ENCODE measurements at places on chromosomes 1 and 21.

- peaks cover 62% of the 10 kb centered on the region for H3K4me1 ChIP-seq
- DNase-seq, result no peak
- no peaks in the 10 kb centered on the region for H3K27me3 ChIP-seq
- H3K27ac ChIP-seq, result no peak overlapping the region
- no peak overlapping the region for H3K4me3 ChIP-seq
Measured at GRCh38 chr1:42964044-42964812, 5.6 kb upstream of the SLC2A1 start.

DNA sequence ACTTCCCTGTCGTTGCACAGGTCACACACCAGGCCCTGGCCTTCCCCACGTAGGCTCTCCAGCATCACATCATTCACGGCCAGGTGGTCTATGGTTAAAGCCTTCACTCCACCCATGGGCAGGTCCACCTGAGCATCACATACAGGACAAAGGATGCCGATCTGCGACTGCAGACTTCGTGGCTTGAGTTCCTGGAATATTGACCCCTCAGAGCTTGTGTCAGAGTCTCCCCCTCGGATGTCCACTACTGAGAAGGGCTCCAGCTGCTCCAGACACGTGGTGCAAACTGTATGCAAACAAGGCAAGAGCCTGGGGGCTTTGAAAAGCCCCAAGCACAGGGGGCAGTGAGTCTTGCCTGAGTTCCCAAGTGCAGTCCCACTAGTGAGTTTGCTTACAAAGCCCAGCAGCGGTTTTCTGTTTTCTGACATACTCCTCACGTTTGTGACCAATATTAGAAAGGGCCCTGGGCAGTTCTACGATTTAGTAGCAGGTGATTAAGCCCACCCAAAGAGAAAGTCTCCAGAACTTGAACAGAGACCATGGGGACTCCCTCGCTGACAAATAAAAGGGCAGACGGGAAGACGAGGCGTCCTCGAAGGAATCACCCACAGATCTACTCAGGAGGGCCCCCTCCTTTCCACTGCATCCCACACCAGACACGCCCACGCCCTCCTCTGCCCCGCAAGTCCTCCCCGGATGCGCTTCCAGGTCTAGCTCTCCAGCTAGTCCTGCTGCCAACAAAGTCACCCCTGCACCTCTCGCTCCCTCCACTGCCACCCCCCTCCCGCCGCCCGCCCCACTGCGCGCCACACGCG, 568 bp downstream of the TRIM45 start:
- peaks cover 14% of the 10 kb centered on the region for H3K4me1 ChIP-seq
- no peaks in the 10 kb centered on the region for H3K36me3 ChIP-seq
- DNase-seq, result no peak
- peak overlapping the region; percentile 67 for H3K4me3 ChIP-seq
- H3K27ac ChIP-seq, result no peak overlapping the region
- peaks cover 6% of the 10 kb centered on the region for H3K27me3 ChIP-seq

DNA sequence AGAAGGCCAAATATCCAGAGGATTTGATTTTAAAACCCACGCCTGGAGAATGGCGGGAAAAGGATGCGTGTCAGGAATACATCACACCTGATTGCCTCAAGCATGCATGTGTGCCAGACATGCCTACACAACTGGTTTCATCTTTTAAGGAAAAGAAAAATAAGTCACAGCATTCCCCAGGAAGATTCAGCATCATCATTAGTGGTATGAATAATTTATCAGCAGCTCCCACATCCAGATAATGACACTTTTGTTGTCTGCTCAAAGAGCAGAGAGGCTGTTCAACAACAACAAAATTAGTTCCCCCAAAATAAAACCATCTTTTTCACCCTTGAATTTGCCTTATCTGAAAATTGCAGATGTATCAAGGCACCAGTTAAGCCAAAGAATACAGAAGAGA, 328.6 kb upstream of the C1orf87 start:
- no peaks in the 10 kb centered on the region for H3K36me3 ChIP-seq
- H3K27me3 ChIP-seq, result peaks cover 20% of the 10 kb centered on the region
- H3K4me1 ChIP-seq, result no peaks in the 10 kb centered on the region
- no peak overlapping the region for H3K4me3 ChIP-seq
- DNase-seq, result no peak

GRCh38 chr1:53187401-53187800, 9.2 kb upstream of the CPT2 start:
- peaks cover 6% of the 10 kb centered on the region for H3K4me1 ChIP-seq
- H3K36me3 ChIP-seq, result no peaks in the 10 kb centered on the region
- no peaks in the 10 kb centered on the region for H3K27me3 ChIP-seq

DNA sequence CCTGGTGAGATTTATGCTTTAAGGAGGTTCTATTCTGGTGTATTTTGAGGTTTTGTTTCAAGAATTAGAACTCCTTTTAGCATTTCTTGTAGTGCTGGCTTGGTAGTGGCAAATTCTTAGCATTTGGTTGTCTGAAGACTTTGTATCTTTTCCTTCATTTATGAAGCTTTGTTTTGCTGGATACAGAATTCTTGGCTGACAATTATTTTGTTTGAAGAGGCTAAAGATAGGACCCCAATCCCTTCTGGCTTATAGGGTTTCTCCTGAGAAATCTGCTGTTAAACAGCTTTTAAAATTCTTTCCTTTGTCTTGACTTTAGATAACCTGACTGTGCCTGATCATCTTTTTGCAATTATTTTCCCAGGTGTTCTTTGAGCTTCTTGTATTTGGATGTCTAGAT, 58.6 kb downstream of the GPR137B start:
- H3K27ac ChIP-seq, result no peak overlapping the region
- no peaks in the 10 kb centered on the region for H3K36me3 ChIP-seq
- no peaks in the 10 kb centered on the region for H3K4me1 ChIP-seq

- no peak for DNase-seq
- H3K27ac ChIP-seq, result no peak overlapping the region
- H3K36me3 ChIP-seq, result no peaks in the 10 kb centered on the region
- H3K27me3 ChIP-seq, result peaks cover 14% of the 10 kb centered on the region
Measured at GRCh38 chr1:213604477-213604876, 383.3 kb upstream of the PROX1 start.

DNA sequence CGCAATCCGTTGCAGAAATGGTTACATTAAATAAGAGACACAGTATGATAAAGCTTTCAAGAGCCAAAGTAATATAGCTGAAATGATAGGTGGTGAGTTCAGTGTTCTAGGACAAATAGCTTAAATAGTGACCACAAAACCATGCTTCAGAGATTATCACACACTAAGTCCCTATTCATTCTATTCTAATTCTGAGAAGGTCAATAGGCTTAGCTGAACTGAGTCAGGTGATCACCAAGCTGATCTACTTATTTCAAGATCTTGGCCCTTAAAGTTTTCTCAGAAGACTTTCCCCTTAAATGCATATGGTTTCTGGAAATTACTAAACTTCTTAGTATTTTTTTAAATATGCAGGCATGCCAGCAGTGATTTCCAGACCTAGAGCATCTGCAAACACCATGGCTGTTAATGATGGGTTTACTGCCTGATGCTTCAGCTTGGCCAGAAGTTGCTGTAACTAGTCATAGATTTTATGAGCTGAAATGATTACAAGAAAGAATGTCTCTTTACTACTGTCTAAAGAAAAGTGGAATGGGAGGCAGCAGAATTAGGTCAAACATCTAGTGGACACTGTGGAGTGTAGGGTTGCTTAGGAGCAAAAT, 242.9 kb downstream of the ST6GALNAC3 start:
- H3K4me3 ChIP-seq, result no peak overlapping the region
- H3K4me1 ChIP-seq, result no peaks in the 10 kb centered on the region
- no peaks in the 10 kb centered on the region for H3K36me3 ChIP-seq
- no peaks in the 10 kb centered on the region for H3K27me3 ChIP-seq

DNA sequence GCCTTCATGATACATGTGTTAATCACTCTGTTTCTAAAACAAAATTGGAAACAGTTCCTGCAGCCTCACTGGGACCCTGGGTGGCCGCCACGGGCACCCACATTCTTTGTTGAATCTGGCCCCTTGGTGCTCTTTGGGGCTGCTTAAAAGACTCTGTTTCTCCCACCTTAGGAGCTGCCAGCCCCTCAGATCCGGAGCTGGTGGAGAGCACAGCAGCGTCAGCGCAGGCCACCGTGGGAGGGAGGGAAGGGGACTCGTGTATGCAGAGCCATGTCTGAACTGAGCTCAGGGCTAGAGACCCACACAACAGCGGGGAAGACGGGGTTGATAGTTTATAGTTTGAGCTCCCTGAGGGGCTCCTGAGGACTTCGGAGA, 121.2 kb downstream of the CNIH3 start:
- no peak overlapping the region for H3K27ac ChIP-seq
- H3K27me3 ChIP-seq, result peaks cover 8% of the 10 kb centered on the region
- DNase-seq, result no peak
- H3K4me1 ChIP-seq, result no peaks in the 10 kb centered on the region
- H3K36me3 ChIP-seq, result no peaks in the 10 kb centered on the region
- H3K4me3 ChIP-seq, result no peak overlapping the region

DNA sequence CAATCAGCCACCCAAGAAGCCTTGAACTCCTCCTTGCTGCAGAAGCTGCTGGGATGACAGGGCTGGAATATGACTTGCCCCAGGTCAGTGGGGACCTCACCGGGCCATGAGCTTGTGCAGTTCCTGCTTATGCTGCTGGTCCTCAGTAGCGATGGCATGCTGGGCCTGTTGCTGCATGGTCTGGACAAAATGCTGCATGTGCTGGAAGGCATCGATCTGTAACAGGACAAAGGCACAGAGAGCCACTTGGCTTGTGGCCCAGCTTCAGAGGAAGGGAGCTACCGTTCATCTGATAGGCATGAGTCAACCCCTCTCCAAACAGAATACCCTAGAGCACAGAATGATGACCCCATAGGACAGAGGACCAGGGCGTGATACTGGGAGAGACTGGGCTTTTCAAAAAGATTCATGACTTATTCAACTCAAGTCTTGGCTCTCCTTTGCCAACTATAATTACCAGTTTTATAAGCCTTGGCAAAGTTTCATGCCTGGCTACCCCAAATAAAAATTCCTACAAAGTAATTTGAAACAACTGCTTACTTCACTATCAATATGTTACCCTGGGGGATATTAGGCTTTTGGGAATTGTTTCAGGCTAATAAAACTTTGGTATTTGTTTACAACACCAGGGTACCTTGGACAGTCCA, 34.7 kb upstream of the EXOSC10 start:
- no peak for DNase-seq
- peaks cover 13% of the 10 kb centered on the region for H3K36me3 ChIP-seq
- H3K27ac ChIP-seq, result no peak overlapping the region
- no peaks in the 10 kb centered on the region for H3K4me1 ChIP-seq
- H3K4me3 ChIP-seq, result no peak overlapping the region

GRCh38 chr1:206470692-206471414, 577 bp downstream of the IKBKE start:
- H3K4me3 ChIP-seq, result peak overlapping the region; percentile 80
- DNase-seq, result no peak
- H3K4me1 ChIP-seq, result peaks cover 31% of the 10 kb centered on the region
- no peaks in the 10 kb centered on the region for H3K36me3 ChIP-seq
- H3K27me3 ChIP-seq, result no peaks in the 10 kb centered on the region
- peak overlapping the region; percentile 66 for H3K27ac ChIP-seq

GRCh38 chr21:9008636-9009035, 1512.7 kb upstream of the TPTE start:
- H3K27ac ChIP-seq, result no peak overlapping the region
- H3K4me3 ChIP-seq, result no peak overlapping the region
- H3K4me1 ChIP-seq, result no peaks in the 10 kb centered on the region
- no peak for DNase-seq
- no peaks in the 10 kb centered on the region for H3K36me3 ChIP-seq

- DNase-seq, result no peak
- no peak overlapping the region for H3K27ac ChIP-seq
- no peak overlapping the region for H3K4me3 ChIP-seq
- peaks cover 7% of the 10 kb centered on the region for H3K27me3 ChIP-seq
Measured at GRCh38 chr1:211534545-211535291, 42.8 kb upstream of the RD3 start.

DNA sequence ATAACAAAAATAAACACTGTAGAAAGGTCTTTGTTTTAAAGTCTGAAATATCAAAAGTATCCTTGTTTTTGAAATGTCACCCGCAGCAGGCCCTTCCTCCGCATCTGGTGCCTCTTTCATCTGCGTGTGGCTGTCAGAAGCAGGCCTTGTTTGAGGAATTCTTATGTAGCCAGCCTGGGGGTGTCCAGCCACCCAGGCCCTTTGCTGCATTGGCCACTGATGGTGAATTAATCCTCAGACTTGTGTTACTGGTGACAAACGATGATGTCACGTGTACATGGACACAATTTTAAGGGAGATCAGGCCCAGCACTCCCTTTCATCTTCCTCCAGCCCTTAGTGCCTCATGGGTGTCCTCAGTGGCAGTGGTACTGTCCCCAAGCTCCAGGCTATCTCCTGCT, 208.0 kb upstream of the GALNT2 start:
- no peak overlapping the region for H3K27ac ChIP-seq
- H3K4me1 ChIP-seq, result no peaks in the 10 kb centered on the region
- no peaks in the 10 kb centered on the region for H3K36me3 ChIP-seq
- H3K4me3 ChIP-seq, result no peak overlapping the region

GRCh38 chr1:248850124-248850523, 8.8 kb downstream of the ZNF692 start:
- H3K36me3 ChIP-seq, result peaks cover 45% of the 10 kb centered on the region
- no peaks in the 10 kb centered on the region for H3K27me3 ChIP-seq
- no peak for DNase-seq
- H3K27ac ChIP-seq, result no peak overlapping the region

- no peaks in the 10 kb centered on the region for H3K36me3 ChIP-seq
- DNase-seq, result no peak
- H3K27me3 ChIP-seq, result no peaks in the 10 kb centered on the region
- H3K4me3 ChIP-seq, result no peak overlapping the region
Measured at GRCh38 chr1:154454386-154455120, 47.5 kb upstream of the TDRD10 start.

DNA sequence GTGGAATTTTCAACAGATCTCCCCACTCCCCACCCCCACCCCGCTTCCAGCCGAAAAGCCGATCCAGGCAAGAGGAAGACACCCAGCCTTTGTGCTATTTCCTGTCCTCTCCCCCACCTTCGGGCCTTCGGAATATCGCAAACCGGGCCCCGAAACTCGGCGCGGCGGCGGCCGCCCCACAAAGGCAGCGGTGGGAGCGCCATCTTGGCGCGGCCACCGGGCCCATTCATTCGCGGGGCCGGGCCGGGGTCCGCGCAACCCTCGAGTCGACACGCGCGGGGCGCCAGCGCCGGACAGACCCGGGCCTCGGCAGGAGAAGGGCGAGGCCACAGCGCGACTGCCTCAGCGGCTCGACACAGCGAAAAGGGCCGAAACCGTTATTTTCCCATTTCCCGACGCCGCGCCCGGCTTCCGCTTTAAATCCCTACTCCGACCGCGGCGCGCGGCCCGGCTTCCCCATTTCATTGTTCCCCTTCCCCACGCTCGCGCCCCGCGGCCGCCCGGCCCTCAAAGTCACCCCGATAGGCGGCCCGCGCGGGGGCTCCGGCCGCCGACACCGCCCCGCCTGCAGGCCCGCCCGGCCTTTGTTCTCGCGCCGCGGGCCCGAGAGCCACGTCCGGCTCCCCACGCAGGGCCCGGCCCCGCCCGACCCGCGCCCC, 911 bp downstream of the GNB1 start:
- peak overlapping the region; percentile 69 for H3K27ac ChIP-seq
- H3K4me1 ChIP-seq, result peaks cover 44% of the 10 kb centered on the region
- H3K27me3 ChIP-seq, result no peaks in the 10 kb centered on the region
- peak overlapping the region; percentile 66 for H3K4me3 ChIP-seq
- no peak for DNase-seq

- DNase-seq, result no peak
- H3K27me3 ChIP-seq, result peaks cover 17% of the 10 kb centered on the region
- no peak overlapping the region for H3K27ac ChIP-seq
- H3K36me3 ChIP-seq, result no peaks in the 10 kb centered on the region
- no peak overlapping the region for H3K4me3 ChIP-seq
Measured at GRCh38 chr1:232016616-232017015, 390.0 kb downstream of the DISC1 start.
